ENCODE measurements at places on chromosomes 2 and 18.

GRCh38 chr2:168717790-168718502, 84.5 kb upstream of the NOSTRIN start:
- no peak for DNase-seq

- DNase-seq: no peak
Observed at GRCh38 chr2:24859968-24860600, 60.0 kb downstream of the ADCY3 start.

DNA sequence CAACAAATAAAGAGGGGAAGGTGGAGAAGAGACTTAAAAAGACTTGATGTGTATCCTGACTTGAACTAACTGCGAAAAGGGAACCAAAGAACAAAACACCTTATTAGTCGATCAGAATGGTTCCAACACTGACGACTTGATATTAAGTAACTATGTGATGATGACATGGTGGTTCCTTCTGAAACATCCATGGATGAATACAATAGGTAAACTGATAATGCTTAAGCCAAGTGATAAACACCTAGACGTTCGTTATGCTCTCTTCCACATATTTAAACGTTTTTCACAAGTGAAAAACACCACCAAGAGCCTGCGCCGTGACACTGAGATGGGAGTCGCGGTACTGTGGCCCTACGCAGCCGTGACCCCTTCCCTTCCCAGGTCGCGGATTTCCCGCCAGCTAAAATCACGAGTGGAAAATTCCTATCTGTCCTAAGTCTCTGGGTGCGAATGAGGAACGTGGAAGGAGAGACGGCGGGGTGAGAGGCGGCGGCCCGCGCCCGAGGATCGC, 797 bp downstream of the TTC32 start:
- no peak for DNase-seq

DNA sequence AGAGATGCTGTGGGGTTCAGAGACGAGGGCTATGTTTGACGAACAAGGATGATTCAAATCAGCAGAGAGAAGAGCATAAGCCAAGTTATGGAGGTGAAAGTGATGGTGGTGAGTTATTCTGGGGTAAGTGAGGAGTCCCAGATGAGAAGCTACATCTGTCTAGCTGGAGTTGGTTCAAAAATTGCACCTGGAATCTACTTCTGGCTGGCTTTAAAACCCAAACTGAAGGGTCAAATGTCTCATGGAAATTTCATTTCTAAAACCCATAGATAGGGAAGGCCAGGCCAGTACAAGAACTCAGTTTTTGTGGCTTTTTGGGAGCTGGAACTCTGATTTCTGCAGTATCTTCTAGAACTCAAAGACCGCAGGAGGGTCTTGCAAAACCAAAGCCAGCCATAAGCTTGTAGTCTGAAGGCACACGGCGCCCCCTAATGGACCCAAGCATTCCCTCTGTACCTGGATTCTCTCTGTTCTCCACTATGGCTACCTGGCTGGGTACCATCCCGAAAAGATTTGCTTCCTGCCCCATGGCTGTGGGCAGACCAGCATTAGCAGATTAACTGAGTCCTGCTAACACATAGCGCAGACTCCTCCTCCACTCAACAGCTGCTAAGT, 229.1 kb upstream of the SLC14A2 start:
- no peak for DNase-seq

DNA sequence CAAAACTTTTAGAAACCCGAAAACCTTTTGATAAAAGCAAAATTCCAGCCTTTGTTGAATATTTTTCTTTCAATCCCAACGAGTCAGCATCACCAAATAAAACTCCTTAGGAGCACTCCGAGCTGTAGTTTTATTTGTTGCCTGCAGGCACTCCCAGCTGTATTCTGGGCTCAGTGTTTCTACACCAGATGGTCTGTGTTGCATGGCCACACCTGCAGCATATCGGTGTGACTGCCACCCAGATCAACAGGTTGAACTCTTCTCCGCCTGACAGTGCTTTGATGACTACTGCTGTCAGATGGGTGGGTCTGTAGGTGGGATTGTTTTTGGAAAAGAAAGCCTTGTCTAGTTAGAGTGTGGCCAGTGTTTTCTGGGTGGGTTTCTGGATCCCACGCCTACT, 32.7 kb downstream of the APCDD1 start:
- DNase-seq: no peak

GRCh38 chr2:674321-674985, 2.8 kb downstream of the TMEM18 start:
- no peak for DNase-seq

DNA sequence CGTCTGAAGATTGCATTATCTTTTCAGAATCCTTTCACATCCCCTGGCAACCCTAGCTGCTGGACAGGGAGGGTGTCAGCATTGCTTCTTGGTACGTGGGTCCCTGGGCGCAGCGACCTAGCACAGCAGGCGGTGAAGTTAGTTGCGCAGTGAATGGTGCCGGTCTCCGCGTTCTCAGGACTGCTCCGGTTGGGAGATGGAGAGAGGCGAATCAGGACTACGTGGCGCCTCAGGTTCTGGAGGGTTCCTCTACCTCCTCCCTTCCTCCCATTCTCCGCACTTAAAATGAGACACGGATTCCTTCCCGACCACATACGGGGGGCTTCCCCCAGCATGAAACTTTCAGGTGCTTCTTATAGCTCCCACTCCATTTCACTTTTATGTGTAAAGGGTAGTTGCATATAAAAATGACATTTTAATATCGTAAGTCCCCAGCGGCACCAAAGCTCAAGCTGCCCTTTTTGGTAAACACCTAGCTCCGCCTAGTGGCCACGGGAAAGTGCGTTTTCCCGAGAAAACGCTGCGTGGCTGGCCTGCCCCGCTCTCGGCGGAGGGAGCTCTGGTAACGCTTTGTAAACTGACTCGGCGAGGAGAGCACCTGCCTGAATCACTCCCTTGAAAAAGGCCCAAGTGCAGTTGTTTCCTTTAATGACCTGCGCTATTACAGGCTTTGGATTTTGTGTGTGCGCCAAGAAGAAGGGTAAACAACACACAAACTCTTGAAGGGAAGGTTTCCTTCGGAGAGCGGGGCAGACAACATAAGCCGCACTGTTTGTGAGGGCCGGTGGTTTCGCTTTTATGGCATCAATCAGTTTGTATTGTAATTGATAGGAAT, 32.9 kb upstream of the INHBB start:
- DNase-seq: peak; percentile 72

DNA sequence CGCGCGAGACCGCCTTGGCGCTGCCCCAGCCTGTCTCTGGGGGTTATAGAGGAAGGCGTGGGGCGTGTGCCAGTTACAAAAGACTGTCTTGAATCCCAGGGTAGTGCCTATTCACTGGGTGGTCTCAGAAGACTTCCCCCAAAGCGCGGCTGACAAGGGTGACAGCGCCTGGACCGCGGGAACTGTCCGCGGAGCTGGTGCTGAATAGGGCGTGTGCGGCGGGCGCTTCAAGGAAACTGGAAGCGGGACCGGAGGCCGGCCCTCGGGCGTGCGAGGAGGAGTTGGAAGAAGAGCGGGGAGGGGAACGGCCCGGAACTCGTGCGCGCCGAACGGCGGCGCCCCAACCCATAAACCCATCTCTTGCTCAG, 2.3 kb downstream of the EGR4 start:
- DNase-seq: no peak

- DNase-seq: no peak
Observed at GRCh38 chr2:154480521-154480920, 218.0 kb upstream of the KCNJ3 start.

DNA sequence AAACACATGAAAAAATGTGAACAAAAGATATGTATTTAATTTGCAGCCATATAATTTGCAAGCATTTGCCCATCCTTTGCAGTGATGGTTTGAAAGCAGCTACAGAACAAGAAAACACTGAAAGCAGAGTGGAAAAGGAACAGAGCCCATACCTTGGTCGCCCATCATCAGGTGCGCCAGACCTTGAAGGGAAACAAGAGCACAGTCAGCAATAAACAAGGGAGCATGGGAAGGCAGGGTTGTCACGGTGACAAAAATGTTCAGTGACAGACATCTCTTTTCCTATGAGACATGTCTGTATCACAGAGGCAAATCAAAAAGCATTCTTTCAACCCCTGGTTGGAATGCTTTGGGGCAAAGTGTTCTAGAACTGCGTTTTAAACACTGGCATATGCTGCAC, 109.4 kb downstream of the NRXN1 start:
- DNase-seq: no peak

- DNase-seq: no peak
Observed at GRCh38 chr2:169131587-169132512, 62.5 kb downstream of the DHRS9 start.

GRCh38 chr2:99593692-99594427, 104.0 kb upstream of the REV1 start:
- DNase-seq: no peak

- DNase-seq: no peak
Observed at GRCh38 chr2:224924631-224925030, 117.6 kb downstream of the DOCK10 start.

DNA sequence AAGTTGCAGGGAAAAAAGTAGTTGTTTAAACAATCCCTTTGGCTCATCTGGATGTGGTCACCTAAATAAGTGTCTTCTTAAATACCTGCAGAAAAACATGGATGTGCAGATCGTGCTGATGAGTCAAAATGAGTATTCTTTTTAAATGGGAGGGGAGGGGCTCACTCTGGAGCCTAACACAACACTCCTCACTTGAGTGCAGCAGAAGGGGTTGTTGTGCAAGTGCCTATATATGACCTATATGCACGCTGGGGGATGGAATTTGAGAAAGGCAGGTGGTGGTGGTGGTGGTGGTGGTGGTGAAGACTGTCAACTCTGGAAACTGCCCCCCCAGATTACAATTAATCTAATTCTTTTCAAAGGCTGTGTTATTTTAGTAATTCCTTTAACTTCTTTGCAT, 77.9 kb upstream of the FAM124B start:
- no peak for DNase-seq

DNA sequence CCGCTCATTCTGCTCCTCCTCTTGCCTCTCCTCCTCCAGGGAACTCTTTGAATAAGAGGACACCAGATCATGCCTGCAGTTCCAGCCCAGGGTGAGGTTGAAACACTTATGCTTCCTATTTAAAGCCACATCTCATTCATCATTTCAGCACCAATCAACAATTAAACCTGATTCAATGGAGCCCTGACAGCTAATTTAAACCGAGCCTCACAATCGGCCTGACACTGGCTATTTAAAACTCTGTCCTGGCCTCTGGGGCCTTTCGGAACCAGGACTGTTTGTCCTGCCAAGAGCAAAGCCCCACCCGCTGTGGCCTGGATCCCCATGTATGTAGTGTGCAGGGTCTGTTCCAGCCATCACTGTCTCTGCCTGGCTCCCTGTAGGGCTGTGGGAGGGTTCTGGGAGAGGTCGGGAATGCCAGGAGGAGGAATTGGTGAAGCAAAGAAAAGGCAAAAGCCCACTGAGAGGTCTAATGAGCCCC, 97.4 kb downstream of the MCFD2 start:
- DNase-seq: no peak

- no peak for DNase-seq
Observed at GRCh38 chr2:237955640-237956401, 11.0 kb upstream of the UBE2F start.

DNA sequence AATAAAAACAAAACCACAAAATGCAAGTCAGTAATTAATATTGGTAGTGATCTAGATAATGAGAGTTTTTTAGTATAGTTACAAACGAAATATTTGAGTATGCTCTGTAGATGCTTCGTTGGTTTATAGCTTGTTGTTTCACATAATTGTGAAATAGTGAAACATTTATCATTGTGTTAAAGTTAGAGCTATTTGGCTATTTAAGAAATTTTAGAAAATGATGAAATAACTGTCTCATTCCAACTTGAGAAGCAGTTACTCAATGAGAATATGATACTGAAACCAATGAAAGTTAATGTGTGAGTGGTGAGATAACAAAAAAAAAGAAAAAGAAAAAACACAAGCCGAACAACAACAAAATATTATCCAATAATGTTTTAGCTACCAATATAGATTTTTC, 475.6 kb upstream of the ZEB2 start:
- no peak for DNase-seq

- no peak for DNase-seq
Observed at GRCh38 chr2:122389694-122390093, 634.2 kb downstream of the TSN start.

DNA sequence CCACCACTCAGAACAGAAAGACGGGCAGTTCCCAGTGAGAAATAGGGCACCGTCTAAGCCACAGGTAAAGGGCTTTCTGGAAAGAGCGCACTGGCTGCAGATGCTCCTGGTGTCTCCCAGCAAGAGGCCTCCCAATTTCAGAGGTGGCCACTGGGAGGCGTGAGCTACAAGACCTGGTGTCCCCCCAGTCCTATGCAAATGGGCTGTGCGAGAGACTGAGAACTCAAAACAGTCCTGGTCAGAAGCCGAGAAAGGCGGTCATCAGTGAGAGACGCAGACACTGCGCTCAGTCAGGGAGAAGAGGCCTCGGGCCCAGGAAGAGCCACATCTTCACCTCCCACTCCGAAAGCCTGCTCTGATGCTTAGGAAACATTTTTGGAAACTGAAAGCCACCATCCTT, 179.5 kb downstream of the EIPR1 start:
- no peak for DNase-seq

DNA sequence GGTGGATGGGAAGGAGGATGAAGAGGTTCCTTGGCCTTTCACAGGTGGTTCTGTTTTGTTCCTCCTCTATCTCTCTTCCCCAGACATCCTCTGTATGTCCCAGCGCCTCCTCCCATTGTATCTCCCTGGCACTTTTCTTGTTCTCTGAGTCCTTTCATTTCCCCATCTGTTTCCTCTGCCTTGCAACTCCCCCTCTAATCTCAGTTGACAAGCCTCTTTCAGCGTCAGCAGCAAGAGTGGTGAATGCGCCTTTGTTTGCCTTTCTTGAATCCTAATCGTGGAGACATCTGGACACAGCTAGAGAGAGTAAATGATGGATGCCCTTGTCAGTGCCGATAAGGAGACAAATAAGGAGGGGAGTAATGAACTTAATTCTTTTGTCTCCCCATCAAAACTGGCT, 167.0 kb downstream of the NDUFA10 start:
- peak; percentile 51 for DNase-seq

Data from amygdala (tissue), 56 donors.